ENCODE measurements at places on chromosomes 16 and 17. TPM values are rescaled to one million over a fixed set of nuclear protein-coding genes. Genes with fewer than 3 reads are reported as not detected.

The GPR142 gene
- total RNA-seq, result not detected

The CLEC3A gene
- not detected for total RNA-seq

The CACNA1G gene
- not detected for total RNA-seq

The CPHXL2 gene
- total RNA-seq, result not detected

The IKZF3 gene
- total RNA-seq, result 21.1 TPM

The NTN1 gene
- not detected for total RNA-seq

Data from activated naive CD4-positive, alpha-beta T cell treated with anti-CD3 and anti-CD28 coated beads, Interleukin-2, amount 10 ng/mL, durations not matched to agents 5 hours and 36 hours (primary cell).